Activated gamma-delta T cell treated with Interleukin-2 at 50 U/mL for 16 hours (primary cell): ENCODE measurements at places on chromosomes 11 and 22.
A peak's percentile ranks its signal among the peaks of the same experiment; 100 is the strongest.

GRCh38 chr11:58866788-58867187, 22.3 kb upstream of the GLYATL2 start:
- no peak for DNase-seq

- DNase-seq = no peak
Measured at GRCh38 chr11:70065318-70066135, 12.6 kb upstream of the ANO1 start.

DNA sequence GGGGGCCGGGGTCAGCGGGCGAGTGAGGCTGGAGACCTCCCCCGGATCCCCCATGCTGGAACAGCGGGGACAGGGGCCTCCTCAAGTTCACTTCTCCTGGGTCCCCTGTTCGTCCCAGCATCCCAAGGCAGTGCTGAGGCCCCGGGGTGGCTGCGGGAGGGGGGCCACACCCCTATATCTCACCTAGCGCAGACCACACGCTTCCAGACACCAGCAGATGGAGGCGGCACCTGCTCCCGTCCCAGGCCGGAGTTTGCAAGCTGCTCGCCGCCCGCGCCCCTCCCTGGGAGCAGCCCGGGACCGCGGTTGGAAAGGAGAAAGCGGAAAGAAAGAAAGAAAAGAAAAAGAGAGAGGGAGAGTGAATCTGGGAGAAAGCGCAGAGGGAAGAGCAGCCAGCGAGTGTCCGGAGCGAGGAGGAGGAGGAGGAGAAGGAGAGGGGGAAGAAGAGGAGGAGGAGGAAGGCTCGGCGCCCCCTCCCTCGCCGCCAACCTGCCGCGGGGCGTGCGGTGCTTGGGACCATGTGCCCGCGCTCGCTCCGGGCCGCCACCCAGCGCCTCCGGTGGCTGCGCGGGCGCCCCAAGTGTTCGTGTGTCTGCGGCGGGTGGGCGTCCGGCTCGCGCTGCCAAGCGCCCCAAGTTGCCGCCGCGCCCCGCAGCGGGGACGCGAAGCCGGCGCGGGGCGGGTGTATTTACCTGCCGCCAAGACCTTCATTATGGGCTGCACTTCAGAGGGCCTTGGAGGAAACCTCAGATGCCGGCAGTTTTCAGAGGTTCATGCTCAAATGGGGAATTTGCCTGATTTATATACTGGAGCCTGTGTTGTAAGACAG, at the start of gene LIF:
TSS of gene LIF (minus strand) at position 775 of the 829 bp plus-strand sequence. CDS start at position 711, 64 bp downstream.
- DNase-seq = peak; percentile 28

DNA sequence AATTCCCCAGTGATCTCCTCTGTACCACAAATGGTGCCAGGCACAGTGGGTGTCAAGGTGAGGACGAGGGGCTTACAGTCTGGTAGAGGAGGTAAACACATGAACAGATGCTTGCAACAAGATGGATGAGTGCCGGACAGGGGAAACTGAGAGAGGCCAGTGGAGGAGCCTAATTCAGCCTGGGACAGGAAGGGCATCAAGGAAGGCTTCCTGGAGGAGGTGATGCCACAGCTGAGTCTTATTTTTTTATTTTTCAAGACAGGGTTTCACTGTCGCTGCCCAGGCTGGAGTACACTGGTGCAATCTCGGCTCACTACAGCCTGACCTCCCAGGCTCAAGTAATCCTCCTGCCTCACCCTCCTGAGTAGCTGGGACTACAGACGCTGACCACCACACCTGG, 18.8 kb upstream of the NEFH start:
- DNase-seq = no peak

DNA sequence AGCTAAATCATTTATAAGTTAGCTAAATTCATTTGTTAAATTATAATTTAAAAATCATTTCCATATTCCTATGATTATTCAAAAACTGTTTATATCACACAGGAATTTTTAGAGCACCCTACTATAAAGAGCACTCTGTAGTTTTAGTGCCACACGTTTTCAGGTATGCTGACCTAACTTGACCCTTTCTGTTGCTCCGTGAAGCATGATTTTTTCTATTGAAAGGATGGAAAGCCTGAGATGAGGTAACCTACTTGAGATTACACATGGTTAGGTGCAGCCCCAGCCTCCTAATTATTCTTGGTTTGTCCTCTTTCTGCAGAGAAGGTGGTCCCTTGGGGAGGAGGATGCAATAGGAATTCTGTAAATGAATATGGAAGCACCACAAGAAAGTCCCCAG, 72.6 kb downstream of the PPFIBP2 start:
- no peak for DNase-seq

GRCh38 chr11:64517992-64518391, 73.0 kb upstream of the SLC22A12 start:
- no peak for DNase-seq

DNA sequence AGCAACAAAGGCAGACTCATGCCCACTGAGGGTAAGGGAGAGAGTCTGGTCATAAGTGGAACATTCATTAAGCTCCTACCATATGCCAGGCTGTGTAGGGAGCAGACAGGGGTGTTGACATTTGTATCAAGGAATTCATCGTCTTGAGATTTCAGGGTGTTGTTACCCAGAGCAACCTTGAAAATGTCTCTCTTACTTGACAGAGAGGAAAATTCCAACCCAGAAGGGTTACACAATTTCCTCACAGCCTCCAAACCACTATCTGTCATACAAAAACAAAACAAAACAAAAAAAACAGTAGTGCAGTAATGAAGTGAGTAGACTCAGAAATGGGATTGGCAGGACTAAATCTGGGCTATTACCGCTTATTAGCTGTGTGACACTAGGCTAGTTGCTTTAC, 113.2 kb downstream of the MIAT start:
- no peak for DNase-seq

DNA sequence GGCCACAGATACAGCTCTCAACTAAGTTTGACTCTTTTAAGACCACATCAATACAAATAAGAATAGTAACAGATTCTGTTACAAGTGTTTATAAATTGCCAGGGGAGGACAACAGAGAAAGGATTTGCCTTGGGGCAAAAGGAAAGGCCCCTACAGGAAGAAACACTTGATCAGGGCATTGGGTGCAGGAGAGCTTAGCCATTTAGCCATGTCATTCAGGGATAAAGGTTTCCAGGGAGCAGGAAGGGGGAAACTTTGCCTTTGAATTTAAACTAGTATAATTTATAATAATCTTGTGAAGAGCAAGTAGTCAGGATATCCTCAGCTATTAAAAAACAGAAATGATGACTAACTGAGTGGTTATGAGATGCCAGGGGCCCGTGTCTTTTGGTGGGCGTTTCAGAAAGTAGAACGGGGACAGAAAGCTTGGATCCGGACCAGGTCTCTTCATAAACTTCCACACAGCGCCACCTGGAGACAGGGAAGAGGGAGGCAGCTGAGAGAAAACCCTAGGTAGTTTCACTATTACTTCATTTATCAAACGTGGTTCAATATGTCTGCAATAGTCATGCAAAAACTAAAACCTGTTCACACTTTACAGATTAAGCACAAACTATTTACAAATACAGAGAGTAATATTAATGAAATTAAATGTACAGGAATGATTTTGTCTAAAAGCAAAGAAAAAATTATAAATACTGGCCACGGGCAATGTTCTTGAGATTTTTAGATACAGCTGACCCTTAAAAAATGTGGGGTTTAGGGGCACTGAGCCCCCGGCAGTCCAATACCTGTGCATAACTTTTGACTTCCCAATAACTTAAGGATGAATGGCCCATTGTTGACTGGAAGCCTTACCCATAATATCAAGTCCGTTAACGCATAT, 11.0 kb upstream of the SLC5A4 start:
- DNase-seq = peak; percentile 63

DNA sequence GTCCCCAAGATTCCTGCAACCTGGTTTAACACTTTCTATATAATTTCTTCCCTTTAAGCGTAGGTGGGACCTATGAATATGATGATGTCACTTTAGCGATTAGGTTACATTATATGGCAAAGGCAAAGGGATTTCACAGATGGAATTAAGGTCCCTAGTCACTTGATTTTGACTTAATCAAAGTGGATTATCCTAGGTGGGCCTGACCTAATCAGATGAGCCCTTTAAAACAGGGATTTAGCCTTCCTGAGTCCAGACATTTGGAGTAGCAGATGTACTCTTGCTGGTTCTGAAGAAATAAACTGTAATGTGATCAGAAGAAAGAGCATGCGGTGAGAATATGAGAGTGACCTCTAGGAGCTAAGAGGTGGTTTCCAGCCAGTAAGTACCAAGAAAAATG, 67.8 kb upstream of the LIN7C start:
- no peak for DNase-seq
